ENCODE measurements at places on chromosomes 7 and 10.

- H3K4me3 ChIP-seq: no peak overlapping the region
- no peaks in the 10 kb centered on the region for H3K36me3 ChIP-seq
These were observed 6.4 kb downstream of the CDHR1 start for GRCh38 chr10:84200537-84201243.

DNA sequence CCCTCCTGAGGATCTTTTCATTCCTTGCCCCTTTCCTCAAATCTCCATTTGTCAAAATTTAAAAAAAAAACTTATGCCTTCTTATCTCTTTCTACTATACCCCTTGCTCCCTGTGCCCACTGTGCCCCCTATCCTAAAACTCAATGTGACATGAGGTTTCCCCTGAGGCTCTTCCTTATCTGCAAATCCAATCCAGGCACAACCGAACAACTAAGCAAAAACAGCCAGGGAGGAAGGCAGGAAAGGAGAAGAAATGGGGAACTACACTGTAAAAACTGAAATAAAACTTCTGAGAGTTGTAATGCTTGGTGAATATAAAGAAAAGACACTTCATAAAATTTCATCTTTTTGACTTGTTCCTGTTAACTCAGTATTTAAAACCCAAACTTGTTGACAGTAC is 54.2 kb downstream of the CRPPA start:
- no peak overlapping the region for H3K4me3 ChIP-seq
- H3K27ac ChIP-seq: no peak overlapping the region
- H3K27me3 ChIP-seq: no peaks in the 10 kb centered on the region
- no peaks in the 10 kb centered on the region for H3K36me3 ChIP-seq

GRCh38 chr7:148819697-148820360 is 64.3 kb downstream of the EZH2 start:
- no peak overlapping the region for H3K4me3 ChIP-seq
- H3K4me1 ChIP-seq: no peaks in the 10 kb centered on the region
- peak; percentile 49 for DNase-seq
- no peaks in the 10 kb centered on the region for H3K27me3 ChIP-seq
- peaks cover under 1% of the 10 kb centered on the region for H3K36me3 ChIP-seq

DNA sequence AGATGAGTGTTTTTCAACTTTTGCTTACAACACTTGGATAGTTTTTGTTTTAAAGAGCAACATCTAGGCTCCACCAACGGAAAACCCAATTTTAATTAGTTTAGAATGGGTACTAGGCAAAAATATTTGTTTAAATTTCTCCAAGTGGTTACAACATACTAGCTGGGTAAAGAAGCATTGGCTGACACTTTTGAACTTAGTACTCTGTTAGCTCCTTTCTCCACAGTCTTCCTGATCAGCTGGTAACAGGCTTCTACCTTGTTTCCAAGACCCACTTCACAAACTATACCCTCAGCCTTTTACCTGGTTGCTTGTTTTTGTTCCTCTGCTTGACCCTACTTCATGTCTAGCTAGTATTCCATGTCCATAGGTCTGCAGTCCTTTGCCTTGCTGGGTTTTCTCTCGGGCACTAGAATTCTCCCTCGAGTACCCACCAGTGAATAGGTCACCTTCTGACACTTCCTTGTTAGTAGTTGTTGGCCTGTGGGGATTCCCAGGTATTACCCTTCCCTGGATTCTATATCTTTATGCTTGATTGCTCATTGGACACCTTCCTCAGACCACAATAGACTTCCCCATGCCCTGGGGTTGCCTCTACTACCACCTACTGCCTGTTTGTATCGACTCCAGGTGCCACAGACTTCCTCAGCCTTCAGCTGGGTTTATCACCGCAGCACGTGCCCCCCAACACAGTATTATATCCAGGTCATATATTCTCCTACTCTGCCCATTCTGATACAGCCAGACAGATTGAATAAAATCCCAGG is 42.0 kb downstream of the PRPS1L1 start:
- H3K4me3 ChIP-seq: no peak overlapping the region
- no peak overlapping the region for H3K27ac ChIP-seq
- no peak for DNase-seq
- H3K36me3 ChIP-seq: no peaks in the 10 kb centered on the region

GRCh38 chr10:127834221-127834620 is 58.5 kb downstream of the CLRN3 start:
- no peaks in the 10 kb centered on the region for H3K4me1 ChIP-seq
- DNase-seq: no peak
- H3K27ac ChIP-seq: no peak overlapping the region
- H3K4me3 ChIP-seq: no peak overlapping the region

Data from astrocyte (in vitro differentiated cells and primary cell).